ENCODE measurements at places on chromosomes 4 and X. TPM values are rescaled to one million over a fixed set of nuclear protein-coding genes. Genes with fewer than 3 reads are reported as not detected.

DNA sequence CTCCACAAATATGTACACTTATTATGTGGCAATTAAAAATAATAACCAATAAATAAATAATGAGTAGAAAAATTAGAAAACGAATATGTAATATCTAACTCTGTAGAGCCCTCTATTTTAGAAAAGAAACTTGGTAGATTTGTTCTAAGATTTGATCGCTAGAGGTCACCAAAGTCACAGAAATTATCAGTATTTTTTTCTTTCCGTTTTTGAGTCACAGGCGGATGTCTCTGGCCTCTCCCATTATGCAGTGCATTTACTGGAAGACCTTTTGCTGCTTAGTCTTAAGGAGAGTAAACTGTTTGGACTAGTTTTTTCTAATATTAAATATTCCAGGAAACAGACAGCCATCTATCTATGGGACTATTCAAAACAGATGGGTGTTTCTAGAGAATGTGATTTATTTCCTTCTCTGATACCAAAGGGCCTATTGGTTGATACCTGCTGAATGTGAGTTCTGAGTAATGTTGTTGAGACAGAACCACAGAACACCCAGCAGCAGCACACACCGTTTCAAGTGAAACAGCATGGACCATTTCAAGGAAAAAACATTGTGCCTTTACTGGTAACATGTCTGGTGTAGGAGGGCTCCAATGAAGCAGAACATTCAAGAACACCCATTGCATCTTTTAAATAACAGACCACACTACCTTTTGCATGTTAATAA lies 34.0 kb upstream of the GYPA start:
- H3K36me3 ChIP-seq, result no peaks in the 10 kb centered on the region
- no peak overlapping the region for H3K27ac ChIP-seq
- no peaks in the 10 kb centered on the region for H3K27me3 ChIP-seq
- H3K4me1 ChIP-seq, result peaks cover 4% of the 10 kb centered on the region

GRCh38 chr4:25123236-25123635 lies 37.0 kb downstream of the SEPSECS start:
- no peak overlapping the region for H3K4me3 ChIP-seq
- H3K27ac ChIP-seq, result no peak overlapping the region
- no peak for DNase-seq
- peaks cover 28% of the 10 kb centered on the region for H3K36me3 ChIP-seq
- H3K27me3 ChIP-seq, result no peaks in the 10 kb centered on the region

DNA sequence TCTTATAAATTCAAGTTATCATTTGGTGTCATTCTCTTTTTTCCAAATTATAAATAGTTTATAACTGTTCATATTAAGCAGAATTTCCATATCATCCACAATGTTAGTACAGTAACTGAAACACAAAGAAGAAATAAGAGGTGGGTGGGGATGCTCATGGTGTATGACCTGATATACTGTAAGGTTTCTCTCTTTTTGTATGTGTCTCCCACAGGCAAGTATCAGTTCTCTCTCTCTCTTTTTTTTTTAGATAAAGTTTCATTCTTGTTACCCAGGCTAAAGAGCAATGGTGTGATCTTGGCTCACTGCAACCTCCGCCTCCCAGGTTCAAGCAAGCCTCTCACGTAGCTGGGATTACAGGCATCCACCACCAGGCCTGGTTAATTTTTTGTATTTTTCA lies 43.7 kb upstream of the UGT2A3 start:
- H3K4me3 ChIP-seq, result no peak overlapping the region
- H3K27ac ChIP-seq, result no peak overlapping the region
- DNase-seq, result no peak

DNA sequence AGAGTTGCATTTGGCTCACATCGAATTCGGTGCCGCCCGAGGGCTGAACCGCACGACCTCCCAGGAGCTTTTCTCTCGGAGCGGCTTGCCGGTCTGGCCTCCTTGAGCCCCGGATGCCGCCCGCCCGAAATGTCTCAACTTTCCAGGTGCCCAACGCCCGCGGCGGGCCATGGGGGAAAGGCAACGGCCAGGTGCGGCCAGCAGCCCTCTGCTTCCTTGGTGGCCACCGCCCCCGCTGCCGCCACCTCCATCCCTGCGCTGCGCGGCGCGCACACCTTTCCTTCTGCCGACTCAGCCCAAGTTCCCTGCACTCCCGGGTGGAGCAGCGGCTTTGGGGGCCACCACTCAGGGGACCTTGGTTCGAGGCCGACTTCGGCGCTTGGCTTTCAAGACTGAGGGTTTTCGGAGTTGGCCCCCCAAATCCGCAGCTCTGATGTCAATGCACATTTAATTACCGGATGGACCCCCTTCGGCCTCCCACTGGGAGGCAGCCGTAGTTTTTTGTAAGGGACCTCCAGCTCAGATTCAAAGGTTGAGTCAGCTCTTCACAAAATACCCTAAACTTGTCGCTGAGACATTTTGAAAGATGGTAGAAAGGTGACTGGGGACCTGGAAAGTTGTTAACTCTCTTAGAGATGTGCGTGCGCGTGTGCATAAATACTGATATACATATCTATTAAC lies 1.1 kb downstream of the AFF2 start:
- peaks cover 25% of the 10 kb centered on the region for H3K27me3 ChIP-seq
- peak overlapping the region; percentile 51 for H3K4me3 ChIP-seq
- H3K27ac ChIP-seq, result no peak overlapping the region
- no peaks in the 10 kb centered on the region for H3K36me3 ChIP-seq
- peak; percentile 43 for DNase-seq
- peaks cover 7% of the 10 kb centered on the region for H3K4me1 ChIP-seq

DNA sequence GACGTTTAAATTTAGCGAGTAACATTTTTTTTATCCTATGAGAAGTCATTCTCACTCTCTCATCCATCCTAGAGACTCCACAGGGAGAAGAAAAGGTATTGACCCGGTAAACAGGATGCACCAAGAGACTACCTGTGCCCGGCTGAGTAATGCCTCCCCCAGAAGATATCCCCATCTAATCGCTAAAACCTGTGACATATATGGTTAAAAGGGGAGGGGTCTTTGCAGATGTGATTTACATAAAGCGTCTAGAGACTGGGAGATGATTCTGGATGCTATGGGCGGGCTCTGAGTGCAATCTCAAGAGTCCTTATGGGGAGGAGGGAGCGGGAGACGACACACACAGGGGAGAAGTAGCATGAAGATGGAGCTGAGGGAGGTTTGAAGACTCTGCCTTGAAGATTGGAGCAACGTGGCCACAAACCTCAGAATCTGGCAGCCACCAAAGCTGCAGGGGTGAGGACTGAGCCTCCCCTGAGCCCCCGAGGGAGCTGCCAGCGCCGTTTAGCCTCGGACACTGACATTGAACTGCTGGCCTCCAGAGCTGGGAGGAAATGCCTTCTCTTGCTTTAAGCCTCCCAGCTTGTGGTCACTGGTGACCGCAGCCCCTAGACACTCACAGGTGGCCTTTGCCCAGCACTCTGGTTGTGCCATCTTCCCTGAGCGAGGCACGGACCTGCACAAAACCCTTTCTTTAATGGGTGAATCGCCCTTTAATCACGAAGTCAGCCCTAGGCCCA lies 11.2 kb downstream of the ABLIM2 start:
- H3K27me3 ChIP-seq, result no peaks in the 10 kb centered on the region
- DNase-seq, result no peak
- H3K4me1 ChIP-seq, result peaks cover 16% of the 10 kb centered on the region
- H3K27ac ChIP-seq, result no peak overlapping the region

- no peak overlapping the region for H3K27ac ChIP-seq
- H3K4me3 ChIP-seq, result no peak overlapping the region
- DNase-seq, result no peak
- no peaks in the 10 kb centered on the region for H3K27me3 ChIP-seq
- no peaks in the 10 kb centered on the region for H3K36me3 ChIP-seq
- H3K4me1 ChIP-seq, result no peaks in the 10 kb centered on the region
These were observed 27.7 kb downstream of the ENPP6 start for GRCh38 chr4:184189966-184190365.

DNA sequence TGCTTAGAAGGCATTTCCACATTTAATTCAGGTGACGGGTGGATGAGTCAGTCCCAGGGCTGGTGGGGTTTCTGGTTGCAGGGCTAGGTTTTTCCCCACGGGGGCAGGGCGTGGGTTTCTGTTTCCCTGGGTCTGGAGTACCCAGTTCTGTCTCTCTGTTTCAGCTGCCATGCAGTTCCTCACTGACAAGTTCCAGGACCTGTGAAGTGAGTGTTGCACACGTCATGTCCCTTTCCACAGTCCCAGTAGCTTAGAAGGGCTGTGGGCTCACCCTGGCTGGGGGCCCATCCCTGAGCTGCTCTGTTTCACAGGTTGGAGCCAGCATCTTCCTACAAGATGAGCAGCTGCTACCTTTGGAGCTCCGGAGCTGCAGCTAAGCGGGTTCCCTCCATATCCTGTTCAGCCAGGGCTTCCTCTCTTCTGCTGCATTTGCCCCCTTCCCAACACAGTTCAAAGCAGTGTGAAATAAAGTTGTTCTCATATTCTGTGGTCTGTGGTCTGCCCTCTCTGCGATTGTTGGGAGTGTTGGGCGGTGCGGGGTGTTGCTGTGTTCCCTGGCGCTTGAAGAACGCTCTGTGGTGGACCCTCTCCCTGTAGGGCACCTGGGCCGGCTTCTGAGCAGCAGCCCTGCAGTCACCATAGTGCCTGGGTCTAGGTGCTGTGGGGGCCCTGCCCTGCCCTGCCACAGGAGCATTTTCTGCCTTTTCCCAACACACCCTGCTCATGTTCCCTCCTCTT lies 3.9 kb downstream of the LOC101059915 start:
- H3K36me3 ChIP-seq, result no peaks in the 10 kb centered on the region
- no peak for DNase-seq
- H3K4me1 ChIP-seq, result no peaks in the 10 kb centered on the region
- no peak overlapping the region for H3K4me3 ChIP-seq
- no peak overlapping the region for H3K27ac ChIP-seq

GRCh38 chr4:87848622-87849351 lies 16.0 kb downstream of the MEPE start:
- no peak overlapping the region for H3K4me3 ChIP-seq
- H3K27ac ChIP-seq, result no peak overlapping the region
- no peaks in the 10 kb centered on the region for H3K36me3 ChIP-seq
- peak; percentile 48 for DNase-seq
- H3K4me1 ChIP-seq, result peaks cover 17% of the 10 kb centered on the region

GRCh38 chrX:123917069-123917468 lies 44.4 kb upstream of the STAG2 start:
- no peaks in the 10 kb centered on the region for H3K27me3 ChIP-seq

GRCh38 chrX:69100478-69100877 lies 64.8 kb downstream of the PJA1 start:
- H3K36me3 ChIP-seq, result no peaks in the 10 kb centered on the region
- no peak for DNase-seq
- no peaks in the 10 kb centered on the region for H3K4me1 ChIP-seq

DNA sequence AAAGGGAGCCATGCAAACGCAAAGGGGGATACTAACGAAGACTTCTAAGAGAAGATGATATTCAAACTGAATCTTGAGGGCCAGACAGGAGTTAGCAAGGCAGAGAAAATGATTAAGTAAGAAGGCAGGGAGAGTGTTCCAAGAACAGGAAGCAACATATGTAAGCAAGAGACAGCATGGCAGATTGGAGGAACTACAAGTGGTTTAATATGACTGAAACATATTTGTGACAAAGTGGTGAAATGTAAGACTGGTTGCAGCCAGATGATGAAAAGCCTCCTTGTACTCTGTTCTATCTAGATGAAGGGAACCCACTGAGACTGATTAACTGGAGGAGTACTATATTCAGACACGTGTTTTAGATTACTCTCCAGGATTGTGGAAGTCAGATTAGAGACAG lies 116.6 kb upstream of the DIAPH2 start:
- no peak overlapping the region for H3K4me3 ChIP-seq
- DNase-seq, result no peak
- H3K36me3 ChIP-seq, result no peaks in the 10 kb centered on the region
- no peaks in the 10 kb centered on the region for H3K27me3 ChIP-seq
- no peak overlapping the region for H3K27ac ChIP-seq

- H3K27me3 ChIP-seq, result no peaks in the 10 kb centered on the region
- DNase-seq, result no peak
- no peak overlapping the region for H3K27ac ChIP-seq
- H3K36me3 ChIP-seq, result no peaks in the 10 kb centered on the region
These were observed 47.4 kb downstream of the FGF2 start for GRCh38 chr4:122873821-122874593.

DNA sequence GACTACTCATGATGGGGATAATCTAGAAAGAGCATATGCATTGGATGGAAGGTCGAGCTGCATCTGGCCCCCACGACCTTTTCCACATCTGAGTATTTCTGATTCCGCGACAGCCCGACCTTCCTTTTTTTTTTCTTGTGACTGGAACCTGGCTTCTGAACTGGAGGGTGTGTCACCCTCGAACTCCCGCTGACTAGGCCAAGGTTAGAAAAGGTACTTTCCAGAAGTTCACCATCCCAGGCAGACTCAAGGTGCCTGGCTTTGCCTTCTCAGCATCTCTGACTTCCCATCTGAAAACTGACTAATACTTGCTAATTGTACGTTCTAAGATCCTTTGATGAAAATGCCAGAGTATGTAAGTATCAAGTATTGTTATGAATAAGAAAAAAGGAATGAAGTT lies 49.3 kb upstream of the CD40LG start:
- H3K36me3 ChIP-seq, result no peaks in the 10 kb centered on the region
- H3K27me3 ChIP-seq, result no peaks in the 10 kb centered on the region
- no peak overlapping the region for H3K4me3 ChIP-seq
- no peak overlapping the region for H3K27ac ChIP-seq
- H3K4me1 ChIP-seq, result no peaks in the 10 kb centered on the region

DNA sequence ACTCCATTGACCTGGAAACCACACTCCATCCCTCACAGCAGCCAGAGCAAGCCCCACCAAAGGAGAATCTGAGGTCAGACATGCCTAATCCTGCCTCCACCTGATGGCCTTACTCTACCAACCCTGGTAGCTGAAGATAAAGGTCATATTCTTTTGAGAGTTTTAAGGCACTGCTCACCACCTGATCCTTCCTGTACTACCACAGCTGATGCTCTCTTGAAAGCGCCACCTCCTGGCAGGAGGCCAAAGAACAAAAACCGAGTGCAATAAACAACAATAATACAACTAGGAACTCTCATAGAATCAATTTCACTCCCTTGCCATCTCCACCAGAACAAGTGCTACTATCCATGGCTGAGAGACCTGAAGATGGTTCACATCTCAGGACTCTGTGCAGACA lies 301.6 kb downstream of the NAF1 start:
- H3K27me3 ChIP-seq, result no peaks in the 10 kb centered on the region
- DNase-seq, result no peak
- no peaks in the 10 kb centered on the region for H3K4me1 ChIP-seq
- no peak overlapping the region for H3K27ac ChIP-seq
- no peaks in the 10 kb centered on the region for H3K36me3 ChIP-seq

GRCh38 chrX:55057675-55058249 lies 17.1 kb upstream of the PAGE2B start:
- no peaks in the 10 kb centered on the region for H3K36me3 ChIP-seq
- no peak overlapping the region for H3K27ac ChIP-seq

WNK3 gene
- total RNA-seq, result 0.62 TPM

JCHAIN gene
- total RNA-seq, result 191 TPM

SMIM10 gene
- 4.1 TPM for total RNA-seq

SEPSECS gene
- 11.3 TPM for total RNA-seq

VSIG1 gene
- total RNA-seq, result 1.6 TPM

MAGED4B gene
- total RNA-seq, result 6.4 TPM

HPGDS gene
- 12.5 TPM for total RNA-seq

Data from lower lobe of right lung (tissue), 2 donors.